ENCODE measurements at places on chromosomes 13 and 19.
A peak's percentile ranks its signal among the peaks of the same experiment; 100 is the strongest.

DNA sequence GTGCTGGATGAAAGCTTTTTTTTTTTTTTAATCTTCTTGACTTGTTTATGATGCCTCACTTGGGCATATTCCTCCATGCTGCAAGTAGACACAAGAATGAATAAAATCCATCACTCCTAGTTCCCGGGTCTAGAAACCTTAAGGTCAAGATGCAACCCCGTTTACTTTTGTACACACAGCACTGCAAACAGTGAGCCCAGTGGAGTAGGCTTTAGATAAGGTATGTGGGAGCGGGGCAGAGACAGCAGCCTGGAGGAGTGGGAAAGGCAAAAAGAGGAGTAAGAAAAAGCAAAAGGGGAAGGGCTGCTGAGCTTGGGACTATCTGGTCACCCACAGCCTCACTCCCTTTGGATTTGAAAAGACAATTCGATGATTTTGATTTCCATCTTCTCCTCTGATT, 429.8 kb upstream of the ARGLU1 start:
- no peak for DNase-seq

DNA sequence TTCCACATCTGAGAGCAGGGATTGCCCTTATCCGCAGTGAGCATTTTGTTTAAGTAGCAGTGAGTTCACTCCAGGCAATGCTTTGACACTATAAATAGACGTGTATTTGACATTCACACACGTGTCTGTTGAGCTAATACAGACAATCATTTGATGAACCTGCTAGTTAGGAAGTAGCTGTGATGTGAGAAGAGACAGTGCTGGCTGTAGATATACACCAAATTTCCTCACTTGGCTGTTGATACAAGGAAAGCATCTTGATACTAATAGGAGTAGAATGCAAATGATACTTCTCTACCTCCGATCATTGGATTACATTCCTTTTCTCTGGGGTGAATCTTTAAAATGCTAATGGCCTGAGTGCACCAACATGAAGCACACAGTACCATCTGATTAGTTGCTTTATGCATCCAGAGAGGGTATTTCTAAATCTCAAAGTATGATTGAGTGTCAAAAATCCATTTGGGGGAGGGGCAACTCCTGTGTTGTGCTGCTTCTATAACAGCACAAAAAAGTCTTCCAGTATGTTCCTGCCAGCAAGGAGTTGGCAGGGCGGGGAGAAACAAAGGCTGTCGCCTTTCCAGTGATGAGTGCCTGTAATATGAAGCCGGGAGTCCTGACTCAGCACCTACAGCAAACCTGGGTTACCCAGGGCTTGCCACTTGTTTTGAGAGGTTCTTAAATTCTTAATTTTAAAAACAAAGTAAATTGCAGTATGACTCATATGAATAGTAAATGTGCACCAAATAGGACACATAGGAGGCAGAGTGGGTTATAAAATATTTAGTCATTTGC, 7.0 kb downstream of the CUL4A start:
- DNase-seq = no peak

- DNase-seq = peak; percentile 18
These were observed 736 bp downstream of the SMAD9 start for GRCh38 chr13:36919171-36919832.

DNA sequence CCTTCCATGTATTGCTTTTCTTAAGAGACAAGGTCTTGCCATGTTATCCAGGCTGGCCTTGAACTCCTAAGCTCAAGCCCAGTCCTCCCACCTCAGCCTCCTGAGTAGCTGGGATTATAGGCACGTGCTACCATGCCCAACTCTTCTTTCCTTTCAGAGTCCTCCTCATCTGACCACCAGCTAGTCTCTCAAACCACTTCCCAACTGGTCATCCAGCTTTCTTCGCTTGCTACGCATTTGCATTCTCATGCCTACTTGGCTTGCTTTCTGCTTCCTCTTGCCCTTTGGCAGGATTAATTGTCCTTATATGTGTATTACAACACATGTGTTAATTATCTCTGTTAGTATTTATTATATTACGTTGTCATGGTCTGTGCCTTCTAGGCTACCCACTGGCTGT, 6.3 kb downstream of the GPR18 start:
- no peak for DNase-seq

DNA sequence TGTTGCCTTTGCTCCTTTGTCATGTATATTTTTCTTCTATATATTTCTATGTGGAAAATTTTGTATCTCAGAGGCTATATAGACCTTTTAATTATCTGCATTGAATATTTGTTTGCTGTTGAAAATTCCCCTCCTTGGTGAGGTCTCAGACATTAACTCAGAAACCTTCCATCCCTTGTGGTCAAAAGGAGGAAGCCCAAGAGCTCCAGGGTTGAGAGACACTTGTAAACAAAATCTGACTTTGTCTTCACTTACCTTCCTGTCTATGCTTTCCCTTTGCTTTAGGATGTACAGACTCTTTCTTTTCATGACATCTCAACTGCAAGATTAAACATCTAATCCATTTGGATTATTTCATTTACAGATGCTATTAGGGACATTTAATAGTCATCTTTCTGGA, 157.5 kb downstream of the PCDH20 start:
- DNase-seq = no peak

- DNase-seq = no peak
These were observed 43.2 kb upstream of the GRTP1 start for GRCh38 chr13:113407103-113407530.

DNA sequence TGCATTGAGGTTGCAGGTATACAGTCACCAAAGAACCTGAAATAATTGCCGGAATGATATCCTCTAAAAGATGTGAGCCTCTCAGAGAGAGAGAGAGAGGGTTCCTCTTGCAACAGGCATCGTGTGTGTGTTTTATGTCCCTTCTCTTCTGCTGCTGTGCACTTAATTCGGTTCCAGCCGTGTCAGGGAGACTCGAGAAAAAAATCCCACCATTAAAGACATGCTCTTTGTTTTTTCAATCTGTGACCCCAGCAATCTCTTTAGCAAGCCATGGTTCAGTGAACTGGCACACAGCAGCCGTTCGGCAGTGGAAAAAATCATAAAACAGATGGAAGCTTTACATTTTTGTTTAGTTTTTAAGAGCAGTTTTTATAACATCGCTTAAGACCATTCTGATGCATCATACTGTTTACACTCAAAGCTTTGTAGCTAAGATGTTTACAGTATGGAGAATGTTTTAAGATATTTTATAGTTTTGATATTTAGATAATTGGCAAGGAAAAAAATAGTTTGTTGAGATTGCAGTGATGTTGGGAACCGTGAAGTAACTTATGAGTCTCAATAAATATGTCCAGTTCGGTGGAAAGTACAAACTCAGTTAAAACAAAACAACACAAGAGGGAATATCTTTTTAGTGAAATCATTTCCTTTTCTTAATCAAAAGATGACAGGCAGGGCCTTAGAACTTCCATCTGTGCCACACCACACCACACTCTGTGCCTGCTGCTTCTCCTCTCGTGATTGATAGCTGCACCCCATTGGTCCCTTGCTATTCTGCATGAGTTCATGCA, 31.2 kb upstream of the ZNF536 start:
- no peak for DNase-seq

GRCh38 chr13:100428986-100429385, 159.6 kb downstream of the GGACT start:
- no peak for DNase-seq

GRCh38 chr13:32202268-32202667, 112.9 kb downstream of the ZAR1L start:
- DNase-seq = no peak

DNA sequence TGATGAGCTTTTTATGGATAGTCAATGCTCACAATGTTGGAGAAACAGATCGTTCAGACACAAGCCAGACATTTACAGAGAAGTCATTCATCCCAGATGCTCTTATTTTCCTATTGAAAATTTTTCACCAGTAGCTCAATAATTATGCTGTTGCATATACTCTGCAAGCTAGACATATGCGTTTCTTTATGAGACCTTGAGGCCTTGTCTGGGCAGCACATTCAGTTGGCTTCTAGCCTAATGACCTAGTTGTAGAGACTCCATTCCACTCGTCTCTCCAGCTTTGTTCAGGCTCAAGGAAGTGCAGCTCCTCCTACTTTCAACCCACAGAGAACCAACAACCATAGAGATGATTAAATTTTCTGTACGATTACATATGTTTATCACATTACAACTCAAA, 237.7 kb downstream of the MZT1 start:
- no peak for DNase-seq

GRCh38 chr13:92843549-92843948, 383.1 kb upstream of the GPC6 start:
- DNase-seq = no peak

Measured in GM13976 (cell line).